ENCODE measurements at places on chromosomes 12 and 14.

DNA sequence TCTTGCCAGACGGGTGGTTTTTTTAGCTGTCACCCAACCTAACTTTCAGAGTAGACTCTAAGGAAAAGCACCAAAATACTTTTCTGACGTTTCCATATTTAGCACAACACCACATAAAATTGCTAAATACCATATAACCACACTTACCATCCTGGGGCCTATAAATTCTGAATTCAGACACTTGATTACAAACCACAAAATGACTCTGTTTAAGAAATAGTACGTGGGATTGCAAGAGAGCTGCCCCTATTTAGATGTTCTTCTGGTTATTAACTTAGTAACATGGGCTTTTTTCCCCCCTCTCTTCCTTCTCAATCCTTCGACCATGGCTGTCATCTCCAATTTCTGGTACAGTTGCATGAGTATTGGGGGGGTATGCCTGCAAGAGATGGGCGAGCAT, 287.7 kb downstream of the BMP4 start:
- no peak for DNase-seq

DNA sequence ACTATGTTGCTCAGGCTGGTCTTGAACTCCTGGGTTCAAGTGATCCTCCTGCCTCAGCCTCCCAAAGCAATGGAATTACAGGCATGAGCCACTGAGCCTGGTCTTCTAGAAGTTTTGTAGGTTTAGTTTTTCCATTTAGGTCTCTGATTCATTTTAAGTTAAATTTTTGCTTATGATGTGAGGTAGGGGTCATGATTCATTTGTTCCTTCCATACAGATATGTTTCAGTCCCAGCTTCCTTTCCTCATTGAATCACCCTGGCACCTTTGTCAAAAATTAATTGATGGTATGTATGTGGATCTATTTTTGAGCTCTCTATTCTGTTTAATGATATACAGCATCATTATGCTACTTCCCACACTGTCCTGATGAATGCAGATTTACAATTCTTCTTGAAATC, 25.6 kb upstream of the CABP1 start:
- DNase-seq = no peak

DNA sequence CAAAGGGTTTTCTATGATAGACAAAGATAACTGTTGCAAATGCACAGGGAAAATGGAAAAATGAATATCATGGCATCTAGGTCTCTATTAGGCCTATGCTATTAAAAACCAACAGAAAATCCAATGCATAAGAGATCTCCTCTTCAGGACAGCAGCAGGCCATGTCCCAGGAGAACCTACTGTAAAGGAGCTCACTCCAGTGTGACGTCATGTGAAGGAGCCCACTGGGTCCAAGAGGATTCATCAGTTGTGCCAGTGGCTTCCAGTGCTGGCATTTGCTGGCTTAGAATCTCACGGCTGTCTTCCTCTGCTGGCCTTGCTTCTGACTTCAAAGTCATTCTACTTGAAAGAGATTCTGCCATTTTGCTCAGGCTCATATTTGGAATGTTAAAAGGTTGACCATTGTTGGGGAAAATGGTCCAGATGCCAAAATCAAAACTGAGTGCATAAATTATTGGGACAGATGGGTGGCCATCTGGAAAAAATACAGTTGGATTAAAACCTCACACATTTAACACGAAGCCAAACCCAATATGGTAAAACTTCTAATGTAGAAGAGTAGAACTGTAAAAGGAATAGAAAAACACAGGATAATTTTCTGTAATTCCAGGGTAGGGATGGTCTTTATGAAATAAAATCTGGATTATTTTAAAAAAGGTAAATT, 75.4 kb upstream of the ARID2 start:
- no peak for DNase-seq

DNA sequence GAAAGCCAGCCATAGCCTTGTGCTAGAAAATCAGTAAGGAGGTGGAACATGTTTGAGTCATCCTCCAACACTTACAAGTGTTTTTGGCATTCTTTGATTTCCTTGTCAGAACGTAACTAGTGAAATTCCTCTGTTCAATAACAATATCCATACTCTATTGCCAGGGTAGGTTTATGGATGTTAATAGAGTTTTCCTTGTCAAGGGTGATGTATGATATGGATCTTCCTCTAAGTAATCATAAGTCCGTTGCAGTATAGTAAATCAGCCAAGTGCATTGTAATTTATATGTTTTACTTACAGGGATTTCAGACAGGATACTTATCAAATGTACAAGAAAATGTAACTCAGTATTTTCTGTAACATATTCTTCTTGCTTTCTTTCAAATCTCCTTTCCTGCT, 19.4 kb downstream of the NAV3 start:
- DNase-seq = no peak

DNA sequence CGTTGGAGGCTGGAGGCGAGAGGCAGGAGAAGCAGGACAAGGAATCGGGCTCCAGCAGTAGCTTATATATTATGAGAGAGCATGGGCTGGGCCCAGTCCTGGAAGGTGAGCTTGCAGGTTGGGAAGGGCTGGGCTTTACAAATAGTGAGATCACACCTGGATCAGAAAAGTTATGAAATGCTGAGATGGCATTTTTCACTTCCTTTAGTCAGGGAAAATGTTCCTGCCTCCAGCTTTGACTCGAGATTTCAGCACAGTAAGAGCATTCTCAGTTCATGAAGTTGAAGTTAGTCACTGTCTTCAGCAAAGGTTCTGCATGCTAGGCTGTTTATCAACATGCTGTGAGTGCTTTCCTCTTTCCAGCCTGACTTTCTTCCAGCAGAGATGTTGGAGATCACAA, at the start of gene KRT6C:
KRT6C (minus strand) TSS at position 38 of the 400 bp plus-strand sequence. CDS start 68 bp downstream, outside the sequence.
- no peak for DNase-seq

DNA sequence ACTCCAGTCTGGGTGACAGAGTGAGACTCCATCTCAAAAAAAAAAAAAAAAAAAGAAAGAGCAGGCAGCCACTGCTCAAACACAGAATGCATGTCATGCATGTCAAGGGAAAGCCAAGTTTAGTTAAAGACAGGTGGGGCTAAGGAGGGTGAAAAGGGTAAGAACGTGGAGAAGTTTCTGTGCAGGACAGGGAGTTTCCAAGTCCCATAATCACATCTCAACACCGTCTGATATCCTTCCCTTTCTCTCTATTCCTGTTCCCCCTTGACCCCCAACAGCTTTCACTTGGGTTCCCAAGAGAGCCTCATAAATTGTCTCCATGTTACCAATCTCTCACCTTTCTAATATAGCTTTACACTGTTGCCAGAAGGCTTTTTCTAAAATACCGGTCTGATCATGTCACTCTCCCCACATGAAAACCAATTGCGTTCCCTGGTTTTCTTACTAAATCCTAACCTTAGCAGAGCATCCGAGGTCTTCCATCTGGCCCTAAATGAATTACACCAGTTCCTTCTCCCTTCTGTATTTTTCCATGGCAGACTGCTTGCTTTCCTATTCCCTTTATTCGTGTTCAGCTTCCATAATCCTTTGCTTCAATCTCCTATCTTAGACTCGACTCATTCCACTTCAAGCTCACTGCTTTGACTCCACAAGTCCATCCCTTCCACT, 37.0 kb downstream of the LIMA1 start:
- DNase-seq = no peak

GRCh38 chr12:120834489-120835303, 69.5 kb downstream of the SPPL3 start:
- no peak for DNase-seq

GRCh38 chr14:92665661-92666110, 82.7 kb downstream of the LGMN start:
- no peak for DNase-seq

GRCh38 chr14:104895786-104896661, 28.7 kb upstream of the PLD4 start:
- DNase-seq = no peak

DNA sequence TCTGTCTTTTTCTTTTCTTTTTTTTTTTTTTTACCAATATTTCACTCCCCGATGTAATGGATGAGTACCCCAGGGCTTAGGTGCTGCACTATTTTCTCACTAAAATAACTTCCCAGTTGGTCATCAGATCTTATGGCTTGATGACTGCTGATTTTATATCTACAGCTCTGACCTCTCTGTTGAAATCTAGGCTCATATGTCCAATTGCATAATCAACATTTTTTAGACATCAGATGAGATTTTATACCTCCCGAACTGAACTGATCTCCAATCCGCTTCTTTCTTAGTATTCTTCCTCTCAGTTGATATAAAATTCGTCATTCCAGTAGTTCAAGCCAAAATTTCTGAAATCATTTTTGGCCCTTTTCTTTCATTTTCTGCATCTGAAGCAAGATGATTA, 1236.5 kb downstream of the SLC16A7 start:
- no peak for DNase-seq

- DNase-seq = no peak
These were observed 57.0 kb downstream of the CCER1 start for GRCh38 chr12:90897986-90898385.

Measured in stimulated activated CD8-positive, alpha-beta memory T cell treated with anti-CD3 and anti-CD28 coated beads, Interleukin-4, amount 100 ng/mL, for 1 hour (primary cell).